ENCODE measurements at places on chromosomes 12 and 14.

- no peak for DNase-seq
Observed at GRCh38 chr12:26434299-26435068, 239.1 kb downstream of the SSPN start.

GRCh38 chr12:111546758-111547383 is 52.2 kb downstream of the ATXN2 start:
- peak; percentile 10 for DNase-seq

GRCh38 chr12:131714759-131715158 is 3.9 kb downstream of the SFSWAP start:
- no peak for DNase-seq

GRCh38 chr14:81406863-81407262 is 6.7 kb upstream of the STON2 start:
- no peak for DNase-seq

DNA sequence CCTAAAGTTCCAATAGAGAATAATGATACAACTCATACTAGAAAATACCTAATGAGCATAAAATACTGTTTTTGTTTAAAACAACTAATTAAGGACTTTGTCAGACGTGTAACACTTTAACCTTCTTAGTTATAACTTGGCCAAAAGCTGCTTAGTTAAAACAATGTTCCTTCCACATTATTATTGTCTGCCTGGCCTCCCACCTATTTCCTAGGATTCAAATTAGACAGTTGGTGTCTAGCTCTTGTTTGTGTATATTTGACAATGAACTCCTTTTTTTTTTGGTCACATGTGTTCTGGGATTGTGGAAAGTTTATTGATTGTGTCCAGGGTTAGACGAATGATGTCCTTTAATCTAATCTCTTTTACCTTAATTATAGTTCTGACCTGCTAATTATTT is 67.6 kb upstream of the PSMA6 start:
- DNase-seq, result no peak

DNA sequence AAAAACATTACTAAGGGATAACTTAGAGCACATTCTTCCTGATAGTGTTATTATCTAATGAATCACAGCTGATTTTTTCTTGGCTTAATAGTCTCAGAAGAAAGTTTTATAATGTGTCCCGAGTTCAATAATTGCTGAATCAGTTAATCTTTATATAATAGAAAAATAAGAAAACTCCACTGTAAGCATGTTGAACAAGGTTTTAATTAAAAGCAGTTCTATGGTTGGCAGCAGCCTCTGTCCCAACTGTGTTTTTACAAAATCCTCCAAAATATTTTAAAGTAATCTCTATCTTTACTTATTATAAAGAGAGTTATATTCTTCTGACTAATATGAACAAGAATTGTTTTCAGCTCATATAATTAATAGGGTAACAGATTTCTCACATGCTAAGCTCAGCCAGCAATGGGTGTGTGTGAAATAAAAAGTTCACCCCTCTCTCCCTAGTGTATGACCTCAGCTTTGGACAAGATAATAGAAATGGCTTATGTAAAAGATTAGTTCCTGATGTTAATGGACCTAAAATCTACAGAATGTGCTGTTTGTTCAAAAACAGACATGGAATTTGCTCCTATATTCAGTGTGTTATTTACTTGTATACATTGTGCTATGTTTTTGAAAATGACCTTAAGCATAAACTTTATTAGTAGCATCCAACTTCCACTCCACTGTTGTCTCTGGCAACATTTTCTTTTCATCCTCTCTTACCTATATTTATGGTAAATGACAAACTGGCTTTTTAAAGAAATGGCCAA is 67.1 kb upstream of the DCN start:
- no peak for DNase-seq

DNA sequence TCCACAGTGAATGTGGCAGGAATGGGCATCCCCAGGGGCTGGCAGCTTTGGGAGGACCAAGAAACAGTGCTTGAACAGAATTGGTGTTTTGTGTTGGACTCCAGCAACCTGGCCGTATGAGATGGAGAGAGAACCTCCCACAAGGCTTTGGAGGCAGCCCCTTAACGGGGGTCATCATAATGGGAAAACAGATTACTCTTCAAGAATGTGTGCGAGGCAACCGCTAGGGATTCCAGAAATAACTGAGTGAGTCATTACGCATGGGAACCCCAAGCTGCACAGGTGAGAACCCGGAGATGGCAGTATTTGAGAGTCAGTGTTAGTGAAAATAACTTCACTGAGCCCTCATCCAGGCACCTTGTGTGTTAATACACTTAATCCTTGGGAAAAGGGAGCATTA is 567.8 kb upstream of the TBX3 start:
- no peak for DNase-seq

GRCh38 chr14:100330388-100330931 is 7.3 kb downstream of the SLC25A47 start:
- DNase-seq, result no peak

- no peak for DNase-seq
Observed at GRCh38 chr14:54742492-54743350, 159.9 kb downstream of the GCH1 start.

DNA sequence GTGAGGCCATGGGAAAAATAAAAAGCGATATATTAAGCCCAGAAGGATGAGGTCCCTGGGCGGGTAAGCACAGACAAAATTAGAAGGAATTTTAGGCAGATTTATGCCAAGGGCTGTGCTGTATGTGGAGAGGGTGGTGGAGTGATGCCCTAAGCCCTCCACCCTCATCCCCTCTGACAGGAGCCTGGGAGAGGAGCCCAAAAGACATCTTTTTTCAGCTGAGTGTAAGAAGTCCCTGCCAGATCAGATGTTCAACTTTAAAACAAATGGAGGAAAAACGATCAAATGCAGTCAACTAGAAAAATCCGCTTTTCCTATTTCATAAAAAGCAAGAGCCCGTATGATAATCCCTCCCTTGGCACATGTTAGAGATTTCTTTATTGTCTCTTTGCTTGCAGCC is 47.7 kb upstream of the NRXN3 start:
- no peak for DNase-seq

- DNase-seq, result no peak
Observed at GRCh38 chr12:105064564-105065178, 19.6 kb downstream of the ALDH1L2 start.

DNA sequence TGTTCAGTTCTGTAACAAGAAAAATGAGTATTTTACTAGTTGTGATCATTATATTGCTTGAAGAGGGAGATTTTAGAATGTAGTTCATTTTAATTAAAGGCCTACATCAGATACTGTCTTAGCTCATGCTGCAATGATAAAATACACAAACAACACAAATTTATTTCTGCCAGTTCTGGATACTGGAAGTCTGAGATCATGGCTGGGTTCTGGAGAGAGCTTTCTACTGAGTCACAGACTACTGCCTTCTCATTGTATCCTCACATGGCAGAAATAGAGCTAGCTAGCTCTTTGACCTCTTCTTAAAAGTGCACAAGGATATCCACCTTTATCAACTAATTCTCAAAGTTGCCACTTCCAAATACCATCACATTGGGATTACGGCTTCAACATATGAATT is 53.8 kb downstream of the MIS18BP1 start:
- no peak for DNase-seq

GRCh38 chr12:108190529-108190928 is 61.4 kb downstream of the WSCD2 start:
- DNase-seq, result no peak

DNA sequence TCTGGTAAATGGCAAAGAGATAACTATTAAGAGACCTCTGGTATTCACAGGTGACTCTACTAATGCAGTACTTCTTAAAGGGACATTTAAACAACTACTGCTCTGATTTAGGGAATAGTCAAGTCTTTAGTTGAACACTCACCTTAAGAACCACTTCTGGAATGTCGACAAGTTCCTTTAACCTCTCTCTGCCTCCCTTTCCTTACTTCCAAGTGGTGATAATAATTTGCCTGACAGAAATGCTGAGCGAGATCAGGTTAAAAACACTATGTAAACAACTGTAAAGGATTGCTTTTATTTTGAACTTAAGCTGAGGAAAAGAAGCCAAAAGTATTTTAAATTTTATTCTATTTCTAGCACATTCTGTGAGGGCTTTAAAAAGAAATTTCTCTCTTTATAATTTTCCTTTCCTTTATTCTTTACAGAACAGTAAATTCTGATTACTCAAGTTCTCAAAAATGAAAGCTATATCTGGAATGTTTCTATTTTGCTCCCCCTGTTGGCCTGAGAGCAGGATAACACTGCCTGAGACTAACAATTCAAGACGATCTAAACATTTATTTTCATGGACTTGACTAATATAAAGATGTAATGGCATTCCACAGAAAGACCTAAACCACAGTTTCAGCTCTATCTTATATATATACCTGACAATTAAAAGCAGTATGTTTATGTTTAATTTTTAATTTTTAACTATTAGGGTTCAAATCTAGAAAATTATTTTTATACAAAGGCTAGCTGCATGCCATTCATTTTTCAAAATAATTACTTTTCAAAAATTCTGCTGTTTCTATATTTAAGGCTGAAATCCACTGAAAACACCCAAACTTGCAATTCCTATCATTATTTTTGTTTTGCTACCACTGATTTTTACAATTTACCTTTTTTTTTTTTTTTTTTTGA is 29.2 kb downstream of the ZCCHC8 start:
- DNase-seq, result peak; percentile 25

- DNase-seq, result no peak
Observed at GRCh38 chr14:26702721-26703230, 104.9 kb upstream of the NOVA1 start.

- DNase-seq, result no peak
Observed at GRCh38 chr14:101075801-101076413, 172.4 kb upstream of the RTL1 start.

DNA sequence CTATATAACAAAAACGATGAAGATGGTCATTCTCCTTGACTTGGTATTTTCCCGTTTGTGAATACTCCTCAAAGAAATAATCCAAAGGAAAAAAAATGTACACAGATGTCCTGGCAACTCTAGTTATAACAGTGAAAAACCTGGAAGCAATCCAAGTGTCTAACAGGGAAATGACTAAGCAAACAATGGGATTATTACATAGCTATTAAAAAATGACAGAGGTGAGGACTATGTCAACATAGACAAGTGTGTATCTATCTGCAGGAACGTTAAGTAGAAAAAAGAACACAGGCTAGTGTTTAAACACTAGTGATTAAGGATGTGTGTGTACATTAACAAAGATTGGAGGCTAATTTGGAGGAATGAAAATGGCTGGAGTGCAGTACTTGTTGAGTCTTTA is 5.9 kb upstream of the APOLD1 start:
- DNase-seq, result no peak

GRCh38 chr12:76820888-76821482 is 57.1 kb downstream of the ZDHHC17 start:
- no peak for DNase-seq
